Stimulated activated CD4-positive, alpha-beta T cell treated with anti-CD3 and anti-CD28 coated beads, Interleukin-2, amount 100 ng/mL, for 24 hours (primary cell): ENCODE measurements at places on chromosomes 4 and X.

- no peak for DNase-seq
Observed at GRCh38 chrX:34365471-34365870, 233.4 kb upstream of the FAM47A start.

DNA sequence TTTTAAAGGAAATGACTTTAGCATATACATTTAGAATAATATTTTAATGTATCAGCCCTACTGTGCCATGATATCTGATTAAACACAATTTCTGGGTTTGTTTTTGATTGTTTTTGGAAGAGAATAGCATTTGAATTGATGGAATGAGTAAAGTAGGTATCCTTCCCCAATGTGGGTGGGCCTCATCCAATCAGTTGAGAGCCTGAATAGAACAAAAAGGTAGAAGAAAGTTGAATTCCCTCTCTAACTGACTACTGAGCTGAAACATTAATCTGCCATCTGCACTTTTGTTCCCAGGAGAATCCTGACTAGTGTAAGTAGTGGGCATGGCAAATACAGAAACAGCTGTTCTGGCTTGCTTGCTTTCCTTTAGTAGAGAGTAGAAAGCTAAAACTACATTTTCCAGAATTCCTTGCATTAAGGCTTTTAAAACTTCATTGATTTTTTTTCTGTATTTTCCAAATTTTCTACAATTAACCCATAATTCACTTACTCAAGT, 9.7 kb upstream of the SEC24D start:
- DNase-seq: no peak

DNA sequence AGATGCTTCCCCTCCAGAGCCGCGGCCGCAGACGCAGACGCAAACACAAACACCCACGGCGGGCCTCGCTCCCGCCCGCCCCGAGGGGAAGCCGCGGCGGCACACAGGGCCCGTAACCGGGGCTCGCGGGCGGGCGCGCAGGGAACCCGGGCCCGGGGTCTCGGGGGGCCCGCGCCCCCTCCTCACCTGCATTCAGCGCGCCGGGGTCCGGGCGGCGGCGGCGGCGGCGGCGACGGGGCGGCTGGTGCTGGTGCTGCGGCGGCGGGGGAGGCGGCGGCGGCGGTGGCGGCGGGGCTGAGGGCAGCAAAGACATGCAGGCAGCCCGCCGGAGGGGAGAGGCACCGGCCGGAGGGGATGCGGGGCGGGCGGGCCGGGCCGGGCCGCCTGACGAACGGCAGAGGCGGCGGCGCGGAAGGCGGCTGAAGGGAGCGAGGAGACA, 255 bp upstream of the CNOT6L start:
- peak; percentile 40 for DNase-seq

DNA sequence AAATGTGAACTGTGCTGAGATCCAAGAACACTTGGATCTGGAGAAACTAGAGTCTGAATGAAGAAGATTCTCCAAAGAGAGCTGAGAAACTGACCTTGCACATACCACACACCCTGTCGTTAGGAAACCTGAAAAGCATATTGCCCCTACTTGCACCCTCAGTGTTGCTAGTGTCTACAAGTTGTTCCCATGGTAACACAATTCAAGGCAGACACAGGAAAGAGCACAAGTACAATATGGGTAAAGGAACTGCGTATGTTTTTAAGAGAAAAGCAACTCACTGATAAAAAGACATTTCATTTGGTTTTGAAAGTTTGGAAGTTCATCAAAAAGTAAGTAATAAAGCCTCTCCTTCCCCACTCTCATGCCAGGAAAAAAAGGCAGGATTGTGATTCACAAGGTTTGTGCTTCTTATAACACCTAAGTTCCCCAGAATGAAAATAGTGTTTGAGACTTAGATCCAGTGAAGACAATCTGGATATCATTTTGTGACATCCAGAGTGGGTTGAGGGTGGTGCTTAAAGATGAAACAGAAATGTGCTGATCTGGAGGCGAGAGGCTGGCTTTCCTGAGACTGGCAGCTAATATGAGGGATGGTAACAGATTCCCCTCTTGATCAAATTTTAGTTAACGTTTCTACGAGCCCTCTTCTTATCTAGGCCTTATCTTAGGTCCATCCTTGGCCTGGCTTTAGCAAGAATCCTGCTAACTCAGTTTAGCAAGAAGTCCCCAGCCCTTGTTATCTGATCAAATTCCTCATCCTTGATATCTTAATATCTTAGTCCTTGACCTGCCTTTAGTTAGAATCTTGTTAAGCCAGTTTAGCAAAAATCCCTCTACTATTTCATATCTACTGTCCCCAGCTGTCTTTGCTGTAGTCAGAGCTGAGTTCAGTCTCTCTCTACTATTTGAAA, 42.3 kb downstream of the NIPAL1 start:
- DNase-seq: no peak

DNA sequence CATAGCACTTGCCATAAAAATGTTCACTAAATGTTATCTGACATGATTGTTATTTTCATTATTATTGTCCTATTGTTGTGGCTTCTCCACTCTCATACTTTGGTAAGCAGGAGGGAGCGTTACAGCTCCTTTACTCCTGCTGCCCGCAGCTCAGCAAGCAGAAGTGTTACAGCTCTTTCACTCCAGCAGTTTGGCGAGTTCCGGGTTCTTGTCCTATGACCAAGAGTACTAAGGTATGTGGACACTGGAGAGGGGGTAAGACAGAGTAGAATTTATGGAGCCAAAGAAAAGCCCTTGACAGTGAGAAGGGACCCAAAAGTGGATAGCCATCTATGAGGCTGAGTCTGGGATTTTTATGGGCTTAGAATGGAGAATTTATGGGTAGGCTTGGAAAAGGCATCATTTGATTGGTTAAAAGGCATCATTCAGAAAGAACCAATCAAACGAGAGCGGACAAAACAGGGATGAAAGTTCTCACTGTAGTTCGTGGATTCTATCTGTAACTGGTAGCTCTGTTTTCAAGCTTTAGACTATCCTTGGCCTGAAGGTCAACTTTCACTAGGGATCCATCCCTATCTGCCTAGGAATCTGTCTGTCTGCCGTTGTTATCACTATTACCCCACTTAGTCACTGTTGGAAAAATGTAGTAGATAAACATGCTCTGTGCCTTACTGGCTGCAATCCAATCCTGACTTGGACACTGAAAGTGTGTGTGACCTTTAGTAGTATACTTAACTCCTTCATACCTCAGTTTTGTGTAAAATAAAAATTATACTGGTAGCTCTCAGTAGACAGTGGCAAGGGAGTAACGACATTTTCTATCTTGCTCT, 545.6 kb upstream of the LCORL start:
- DNase-seq: no peak

DNA sequence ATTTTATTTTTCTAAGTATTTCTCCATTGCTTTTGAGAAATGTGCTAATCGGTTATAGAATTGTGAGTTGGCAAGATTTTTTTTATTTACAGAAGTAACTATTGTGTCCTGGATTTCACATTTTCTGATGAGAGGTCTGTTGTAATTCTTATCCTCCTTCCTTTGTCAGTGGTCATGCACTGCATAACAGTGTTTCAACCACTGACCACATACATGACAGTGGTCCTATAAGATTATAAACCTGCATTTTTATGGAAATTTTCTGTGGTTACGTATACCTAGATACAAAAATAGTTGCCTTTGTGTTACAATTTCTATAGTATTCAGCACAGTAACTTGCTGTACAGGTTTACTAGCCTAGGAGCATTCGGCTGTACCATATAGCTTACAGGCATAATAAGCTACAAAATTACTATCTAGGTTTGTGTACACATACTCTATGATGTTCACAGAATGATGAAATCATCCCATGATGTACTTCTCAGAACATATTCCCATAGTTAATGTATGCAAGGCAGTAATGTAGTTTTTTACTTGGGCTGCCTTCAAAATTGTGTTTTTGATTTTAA, 47.8 kb downstream of the APELA start:
- DNase-seq: no peak

DNA sequence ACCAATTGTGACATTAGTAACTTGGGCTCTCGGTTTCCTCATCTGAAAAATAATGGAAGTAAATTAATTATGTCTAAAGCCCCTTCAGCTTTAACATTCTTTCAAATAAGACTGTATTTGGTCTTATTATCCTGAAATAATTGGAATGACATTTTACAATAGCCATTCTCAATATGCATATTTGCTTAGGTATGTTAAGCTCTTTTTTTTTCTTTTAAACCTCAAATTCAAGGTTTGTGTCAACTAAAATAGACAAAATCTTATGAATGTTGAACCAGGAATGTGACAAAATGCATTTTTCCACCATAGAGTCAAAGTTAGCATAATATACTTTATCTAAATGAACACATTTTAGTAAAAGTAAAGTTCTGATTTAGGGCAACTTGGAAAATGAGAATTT, 34.4 kb upstream of the TET2 start:
- no peak for DNase-seq

GRCh38 chr4:26455571-26455970, 34.7 kb downstream of the CCKAR start:
- DNase-seq: no peak

DNA sequence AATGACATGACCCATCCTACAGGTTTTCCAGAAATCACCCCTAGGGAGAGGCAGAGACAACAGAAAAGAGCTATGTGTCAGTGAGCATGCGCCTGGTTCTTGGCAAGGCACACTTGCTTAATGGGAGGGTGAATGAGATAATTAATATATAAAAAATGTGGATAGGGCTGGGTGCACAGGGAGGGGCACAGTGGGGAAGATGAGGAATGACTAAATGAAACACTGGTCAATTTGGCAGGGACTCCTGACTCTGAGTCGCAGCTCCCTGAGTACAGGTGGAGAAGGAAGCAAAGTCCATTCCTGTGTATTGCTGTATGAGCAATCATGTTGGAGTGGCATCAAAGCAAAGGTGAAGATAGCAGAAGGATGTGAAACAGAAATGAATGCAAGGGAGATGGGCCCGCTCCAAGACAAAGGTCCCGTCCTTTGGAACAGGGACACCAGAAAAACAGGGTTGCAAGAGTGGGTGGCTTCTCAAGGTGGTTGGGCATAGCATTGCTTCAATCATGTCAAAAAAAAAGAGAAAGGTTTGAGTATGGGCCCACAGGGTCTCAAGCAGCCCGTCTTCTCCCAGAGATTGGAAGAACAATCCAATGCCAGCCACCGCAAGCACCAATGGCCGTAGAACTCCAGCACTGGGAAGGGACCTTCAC, 278.4 kb upstream of the AGTR2 start:
- no peak for DNase-seq

GRCh38 chrX:130014356-130014755, 31.9 kb downstream of the BCORL1 start:
- no peak for DNase-seq

DNA sequence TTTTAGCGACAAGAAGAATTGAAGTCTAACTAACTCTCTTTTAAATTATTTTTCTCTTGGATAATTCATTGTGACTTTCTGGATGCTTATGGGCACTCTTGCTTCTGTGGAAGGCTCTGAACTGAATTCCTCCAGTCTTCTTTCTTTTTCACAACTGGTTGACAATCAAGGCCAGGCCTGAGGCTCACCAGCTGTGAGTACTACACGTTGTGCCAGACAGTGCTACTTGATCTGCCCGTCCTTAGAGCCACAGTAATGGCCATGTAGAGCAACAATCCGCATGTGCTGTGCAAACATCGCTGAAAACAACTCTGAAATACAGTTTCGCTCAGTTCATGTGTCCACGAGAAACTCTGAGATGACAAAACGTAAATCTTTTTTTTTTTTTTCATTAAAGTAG, 1336.3 kb upstream of the AGA start:
- no peak for DNase-seq

DNA sequence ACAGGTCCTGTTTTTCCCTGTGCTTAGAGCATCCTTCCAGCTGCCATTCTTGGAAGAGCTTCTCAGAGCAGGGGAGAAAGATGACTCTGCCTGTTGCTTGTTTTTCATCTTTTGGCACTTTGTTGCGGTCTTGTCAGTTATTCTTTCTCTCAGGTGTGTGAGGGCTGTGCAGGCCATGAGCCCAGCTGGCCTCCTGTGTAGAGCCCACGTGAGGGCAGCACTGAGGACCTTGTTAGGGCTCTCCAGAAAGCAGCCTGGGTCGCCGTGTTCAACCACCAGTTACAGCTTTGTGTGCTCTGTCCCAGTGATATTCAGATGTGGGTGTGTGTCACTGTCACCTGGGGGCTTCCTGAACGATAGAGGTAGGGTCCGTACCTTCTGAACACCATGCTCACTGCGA, 52.8 kb downstream of the NOP14 start:
- DNase-seq: no peak

GRCh38 chr4:169756971-169757574, 671 bp downstream of the HPF1 start:
- no peak for DNase-seq

DNA sequence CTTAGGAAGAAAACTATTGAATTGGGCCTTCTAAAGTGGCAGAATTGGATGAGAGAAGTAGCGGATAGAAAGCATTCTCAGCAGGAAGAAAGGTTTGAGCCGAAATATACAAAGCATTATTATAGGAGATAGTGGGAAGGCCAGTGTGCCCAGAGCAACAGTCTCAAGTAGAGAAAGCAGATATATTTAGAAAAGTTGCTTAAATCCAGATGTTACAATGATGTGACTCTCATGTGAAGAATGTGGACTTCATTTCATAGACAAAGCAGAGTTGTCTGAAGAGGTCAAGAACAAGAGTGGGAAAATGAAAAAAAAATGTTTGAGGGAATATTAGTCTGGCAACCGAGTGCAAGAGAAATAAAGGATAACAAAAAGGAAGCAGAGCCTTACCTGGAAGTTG, 66.9 kb downstream of the SYNPO2 start:
- DNase-seq: no peak

DNA sequence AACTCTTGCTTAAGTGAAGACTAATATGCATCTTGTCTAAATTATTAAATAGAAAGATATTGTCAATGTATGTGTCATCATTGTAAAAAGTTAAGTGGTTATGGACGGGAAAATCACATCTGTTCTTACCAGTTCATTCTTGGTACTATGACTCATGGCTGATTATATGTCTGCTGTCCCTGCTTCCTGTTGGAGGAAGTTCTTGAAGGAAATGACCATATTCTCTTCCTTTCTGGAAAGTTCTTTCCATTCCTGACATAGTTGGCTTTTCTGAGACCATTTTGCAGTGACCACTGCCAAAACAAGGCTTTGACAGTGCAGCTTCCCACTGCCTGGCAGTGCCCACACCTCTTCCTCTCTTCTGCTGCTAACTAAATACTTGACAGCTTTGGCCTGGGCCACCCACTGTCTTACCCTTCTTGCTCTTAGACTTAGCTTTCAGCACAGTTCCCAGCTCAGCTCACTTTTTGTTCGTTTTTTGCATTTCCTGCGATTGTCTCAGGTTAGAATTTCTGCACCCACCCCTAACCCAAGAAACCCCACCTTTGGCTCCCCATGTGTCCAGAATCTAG, 13.2 kb upstream of the CLDN24 start:
- no peak for DNase-seq

GRCh38 chr4:73067971-73068394, 1.5 kb downstream of the COX18 start:
- DNase-seq: peak; percentile 56
